ENCODE measurements at places on chromosomes 3 and 15.

GRCh38 chr15:98202256-98202655 lies 241.8 kb downstream of the ARRDC4 start:
- DNase-seq: no peak

- DNase-seq: no peak
These were observed 32.1 kb upstream of the CLASP2 start for GRCh38 chr3:33750211-33750548.

GRCh38 chr3:71028184-71028583 lies 555.3 kb downstream of the FOXP1 start:
- no peak for DNase-seq

DNA sequence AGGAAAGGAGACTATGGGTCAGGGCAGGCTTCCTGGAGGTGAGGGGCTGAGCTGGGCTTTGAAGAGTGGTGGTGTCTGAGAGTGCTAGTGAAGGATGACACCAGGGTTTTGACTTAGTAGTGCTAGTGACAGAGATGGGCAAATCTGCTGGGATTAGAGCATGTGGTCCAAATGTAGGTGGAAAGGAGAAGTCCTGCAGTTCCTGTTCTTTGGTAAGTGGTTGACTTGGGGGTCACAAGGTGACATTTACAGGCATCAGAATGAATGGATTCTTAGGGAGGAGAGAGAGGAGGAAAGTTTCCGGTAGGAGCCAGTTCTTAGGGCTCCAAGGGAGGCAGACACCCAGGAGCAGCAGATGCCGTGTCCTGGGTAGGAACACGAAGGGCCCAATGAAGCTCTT lies 796 bp upstream of the DOCK3 start:
- DNase-seq: no peak

DNA sequence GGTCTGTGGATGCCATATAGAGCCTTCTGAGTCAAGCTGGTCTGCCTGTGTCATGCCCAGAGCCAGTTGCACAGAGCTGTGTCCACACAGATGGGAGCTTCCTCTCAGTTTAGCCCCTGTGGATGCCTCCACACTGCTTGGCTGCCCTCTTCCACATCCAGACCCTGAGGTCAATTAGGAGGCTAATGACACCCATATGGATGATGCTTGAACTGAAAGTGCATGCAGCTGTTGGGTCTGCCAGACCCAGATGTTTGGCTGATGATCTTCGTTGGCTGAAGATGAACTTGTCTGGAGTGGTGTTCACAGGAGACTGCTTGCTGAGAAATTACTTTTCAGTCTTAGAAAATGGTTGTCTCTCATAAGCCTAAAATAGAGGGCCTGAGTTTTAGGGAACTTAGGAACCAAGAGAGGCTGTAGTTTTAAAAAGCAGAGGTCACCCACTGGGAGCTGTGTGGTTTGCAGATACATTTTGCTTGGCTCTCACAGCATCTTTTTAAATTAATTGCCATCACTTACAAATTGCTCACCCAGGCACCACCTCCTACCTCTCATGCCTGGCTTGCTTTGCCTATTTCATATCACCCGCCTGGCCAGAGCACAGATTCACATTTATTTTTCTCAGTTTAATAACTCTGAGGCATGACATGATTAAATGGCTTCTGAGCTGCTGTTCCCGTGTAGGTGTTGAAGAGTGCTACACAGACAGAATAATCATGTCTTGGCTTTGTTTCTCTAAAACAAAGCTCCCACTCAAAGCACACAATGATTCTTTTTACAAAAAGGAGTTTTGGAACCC lies 176.1 kb downstream of the MINAR1 start:
- no peak for DNase-seq

GRCh38 chr3:86723433-86723832 lies 267.5 kb downstream of the VGLL3 start:
- no peak for DNase-seq

- DNase-seq: no peak
These were observed 363.8 kb upstream of the NAALADL2 start for GRCh38 chr3:174495311-174495710.

DNA sequence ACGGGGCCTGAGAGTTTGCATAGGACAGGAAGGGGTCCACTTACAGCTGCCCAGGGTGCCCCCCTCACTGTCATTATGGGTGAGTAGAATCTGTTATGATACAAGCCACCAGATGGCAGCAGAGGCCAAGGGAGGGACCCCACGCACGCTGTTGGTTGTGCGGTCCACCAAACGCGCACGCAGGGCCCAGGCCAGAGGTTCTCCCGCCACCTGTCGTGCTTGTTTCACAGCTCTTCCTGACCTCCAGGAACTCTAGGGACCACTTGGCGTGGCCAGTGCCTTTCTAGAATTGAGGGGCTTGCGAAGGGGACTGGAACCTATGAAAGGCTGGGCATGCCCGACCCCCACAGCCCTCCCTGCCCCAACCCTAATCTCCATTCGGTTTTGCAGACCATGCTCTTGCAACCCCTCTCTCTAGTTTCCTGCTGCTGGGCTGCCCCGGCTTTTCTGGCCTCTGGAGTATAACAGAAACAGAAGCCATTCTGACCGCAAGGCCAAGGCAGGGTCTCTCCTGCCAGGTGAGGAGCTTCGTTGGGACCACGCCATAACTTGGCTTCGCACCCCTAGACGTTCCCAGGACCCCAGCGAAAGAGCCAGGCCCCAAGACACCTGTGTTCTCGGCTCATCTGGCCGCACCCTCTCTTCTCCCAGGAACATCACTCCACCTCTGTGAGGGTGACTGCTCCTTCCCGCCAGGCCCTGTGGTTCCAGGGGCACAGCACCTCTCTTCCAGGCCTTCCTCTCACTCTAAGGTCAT lies 46.0 kb downstream of the ALDH1L1 start:
- DNase-seq: no peak

DNA sequence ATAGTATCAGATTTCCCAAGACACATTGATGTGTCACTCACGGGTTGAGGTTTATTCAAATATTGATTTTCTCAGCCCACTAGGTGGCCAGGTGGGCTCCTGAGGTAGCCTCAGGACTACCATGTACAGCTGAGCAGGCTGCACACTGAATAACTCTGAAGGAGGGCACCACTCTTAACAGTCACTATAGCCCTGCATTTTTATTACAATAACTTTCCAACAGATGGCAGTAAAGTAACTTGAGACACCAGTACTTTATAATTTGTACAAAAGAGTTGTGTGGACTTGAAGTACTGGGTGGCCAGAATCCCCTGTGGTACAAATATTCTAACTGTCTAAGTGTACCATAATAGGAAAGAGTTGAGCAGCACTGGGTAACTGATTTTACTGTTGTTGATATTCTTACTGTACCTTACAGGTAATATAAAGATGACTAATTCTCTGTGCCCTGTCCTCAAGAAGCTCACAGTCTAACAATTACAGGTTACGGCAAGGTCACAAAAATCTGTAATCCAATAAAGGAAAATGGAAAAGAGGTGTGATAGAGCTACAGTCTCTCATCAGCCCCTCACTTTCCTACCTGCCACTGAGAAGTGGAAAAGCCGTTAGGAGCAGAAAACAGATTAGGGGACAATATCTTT lies 76.0 kb downstream of the ETFA start:
- DNase-seq: no peak

DNA sequence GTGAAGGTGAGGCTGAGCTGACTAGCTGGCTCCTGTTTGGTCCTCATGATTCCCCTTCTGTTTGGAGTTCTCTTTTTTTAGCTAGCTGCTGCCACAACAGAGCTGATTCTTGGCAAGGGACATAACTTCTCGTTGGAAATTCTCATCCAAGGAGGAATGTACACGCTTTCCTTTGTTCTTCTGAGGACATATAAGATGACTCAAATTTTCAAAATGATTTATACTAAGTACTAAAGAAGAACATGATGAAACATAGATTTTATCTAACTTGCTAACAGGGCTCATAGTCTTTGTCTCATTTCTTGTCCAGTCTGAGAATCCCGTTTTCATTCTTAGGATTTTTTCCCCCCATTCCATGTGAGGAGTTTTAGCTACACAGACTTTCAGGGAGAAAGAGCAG lies 2.9 kb upstream of the TFG start:
- no peak for DNase-seq

DNA sequence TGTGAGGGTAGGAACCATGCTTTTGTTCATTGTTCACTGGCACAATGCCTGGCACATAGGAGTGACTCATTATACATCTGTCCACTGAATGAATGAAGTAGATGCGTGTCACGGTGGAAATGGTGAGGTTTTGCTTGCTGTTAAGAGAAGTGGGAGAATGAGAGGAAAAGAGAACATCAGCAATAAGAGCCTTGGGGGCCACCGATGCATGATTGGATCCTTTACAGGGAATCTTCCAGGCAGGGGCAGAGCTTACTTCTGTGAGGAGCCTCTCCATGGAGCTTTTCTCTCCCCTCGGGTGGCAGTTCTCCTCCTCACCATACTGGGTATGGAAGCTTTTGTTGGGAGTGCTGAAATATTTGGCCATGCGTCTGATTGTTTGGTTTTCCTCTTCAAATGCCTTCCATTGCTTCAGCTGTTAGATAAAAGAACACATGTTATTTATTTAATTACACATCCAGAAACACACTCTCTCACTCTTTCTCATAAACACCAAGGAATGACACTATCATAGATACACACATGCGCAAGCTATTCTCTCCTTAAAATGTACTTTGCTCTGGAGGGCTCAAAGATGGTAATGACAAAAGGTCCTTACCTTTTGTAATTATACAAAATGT lies 78.9 kb upstream of the GSK3B start:
- no peak for DNase-seq

GRCh38 chr3:40911264-40911663 lies 288.0 kb upstream of the CTNNB1 start:
- DNase-seq: no peak

- no peak for DNase-seq
These were observed 144.9 kb downstream of the EDEM1 start for GRCh38 chr3:5332270-5332956.

GRCh38 chr15:52071570-52071969 lies 41.0 kb downstream of the BCL2L10 start:
- no peak for DNase-seq

- DNase-seq: no peak
These were observed 21.0 kb upstream of the CTXND1 start for GRCh38 chr15:80272987-80273386.

- DNase-seq: no peak
These were observed 149.3 kb upstream of the SLC2A2 start for GRCh38 chr3:171175741-171176234.

Measured in esophagus squamous epithelium (tissue), 5 donors.